Activated T-helper 17 cell treated with anti-CD3 and anti-CD28 coated beads, Interleukin-2, amount 50 U/mL, for 72 hours (primary cell): ENCODE measurements at places on chromosomes 5 and 9.

GRCh38 chr5:149938279-149938678 lies 6.3 kb downstream of the PDE6A start:
- no peak for ATAC-seq

DNA sequence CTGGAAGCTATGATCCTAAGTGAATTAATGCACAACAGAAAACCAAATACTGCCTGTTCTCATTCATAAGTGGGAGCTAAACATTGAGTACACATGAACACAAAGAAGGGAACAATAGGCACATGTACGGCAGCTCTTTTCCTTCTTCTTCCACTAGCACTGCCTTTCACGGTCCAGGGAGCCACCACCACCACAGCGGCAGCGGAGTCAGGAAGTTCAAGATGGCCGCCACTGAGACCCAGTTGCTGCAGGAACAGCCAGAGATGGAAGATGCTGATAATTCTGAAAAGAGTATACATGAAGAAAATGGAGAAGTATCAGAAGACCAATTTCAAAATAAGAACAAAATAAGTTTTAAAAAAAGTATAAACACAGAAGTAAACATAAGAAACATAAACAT lies 39.5 kb upstream of the TNFSF15 start:
- ATAC-seq, result no peak

DNA sequence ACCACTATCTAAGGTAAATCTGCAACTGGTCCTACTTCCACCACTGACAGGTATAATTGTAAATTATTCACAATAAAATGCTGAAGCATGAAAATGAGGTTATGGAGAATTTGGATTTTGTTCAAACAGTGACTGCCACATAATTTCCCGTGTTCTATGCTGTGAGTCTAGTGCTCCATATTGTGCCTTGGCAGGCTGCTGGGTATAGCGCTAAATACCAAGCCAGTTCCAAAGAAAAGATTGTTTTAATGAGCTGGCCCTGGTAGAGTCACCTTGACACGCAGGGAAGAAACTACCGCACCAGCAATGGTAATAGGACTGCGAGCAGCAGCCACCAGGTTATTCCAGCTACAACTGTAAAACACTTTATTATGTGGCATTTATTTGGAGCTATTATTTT lies 30.4 kb downstream of the PSMB7 start:
- ATAC-seq, result no peak

GRCh38 chr5:68803881-68804319 lies 289.9 kb upstream of the SLC30A5 start:
- no peak for ATAC-seq

GRCh38 chr9:69579760-69580581 lies 92.2 kb downstream of the APBA1 start:
- no peak for ATAC-seq

- peak; percentile 89 for ATAC-seq
Measured at GRCh38 chr5:76528547-76529331, 94.5 kb downstream of the F2RL2 start.

- ATAC-seq, result no peak
Measured at GRCh38 chr5:168472329-168472728, 13.9 kb upstream of the RARS1 start.

DNA sequence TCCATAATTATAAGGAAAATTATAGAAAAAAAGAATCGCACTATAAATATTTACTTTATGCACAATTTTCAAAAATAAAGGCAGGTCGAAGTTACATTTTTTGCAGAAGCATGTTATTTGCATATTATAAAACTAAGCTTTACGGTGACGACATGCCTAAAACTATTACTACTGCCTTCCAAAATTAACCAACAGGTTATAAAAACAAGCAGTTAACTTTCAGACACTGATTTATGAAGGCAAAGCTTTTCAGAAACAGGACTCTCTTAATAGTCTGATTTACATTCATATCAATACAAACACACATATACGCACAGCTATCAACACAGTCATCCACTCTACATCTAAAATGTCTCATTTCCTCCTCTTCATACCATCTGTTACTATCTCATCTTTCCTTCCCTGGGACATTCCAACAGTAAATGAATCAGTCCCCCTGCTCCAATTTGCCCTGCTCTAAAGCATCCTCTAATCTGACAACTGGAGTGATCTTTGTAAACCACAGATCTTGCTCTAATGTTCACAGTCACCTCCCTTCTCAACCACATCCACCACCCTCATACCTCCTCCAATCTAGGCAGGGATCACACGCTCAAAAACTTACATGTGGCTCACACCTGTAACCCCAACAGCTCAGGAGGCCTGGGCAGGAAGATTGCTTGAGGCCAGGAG lies 21.6 kb downstream of the FBXW11 start:
- peak; percentile 86 for ATAC-seq

DNA sequence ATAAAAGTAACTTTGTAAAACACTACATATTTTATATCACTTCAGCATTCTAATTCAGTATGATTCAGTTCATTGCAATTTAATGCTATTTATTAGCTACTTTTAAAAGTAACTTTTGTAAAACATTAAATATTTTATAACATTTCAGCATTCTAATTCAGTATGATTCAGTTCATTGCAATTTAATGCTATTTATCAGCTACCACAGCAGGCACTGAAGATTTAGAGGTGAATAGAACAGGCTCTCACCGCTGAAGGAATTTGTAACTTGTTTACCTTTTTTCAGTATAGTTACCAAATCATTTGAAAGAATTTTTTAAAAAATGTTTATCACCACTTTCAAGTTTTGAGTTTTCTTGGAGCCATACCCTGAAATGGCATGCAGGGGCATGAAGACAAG lies 266.4 kb upstream of the DAB2 start:
- no peak for ATAC-seq

GRCh38 chr9:130107234-130107861 lies 53.6 kb downstream of the GPR107 start:
- peak; percentile 95 for ATAC-seq

DNA sequence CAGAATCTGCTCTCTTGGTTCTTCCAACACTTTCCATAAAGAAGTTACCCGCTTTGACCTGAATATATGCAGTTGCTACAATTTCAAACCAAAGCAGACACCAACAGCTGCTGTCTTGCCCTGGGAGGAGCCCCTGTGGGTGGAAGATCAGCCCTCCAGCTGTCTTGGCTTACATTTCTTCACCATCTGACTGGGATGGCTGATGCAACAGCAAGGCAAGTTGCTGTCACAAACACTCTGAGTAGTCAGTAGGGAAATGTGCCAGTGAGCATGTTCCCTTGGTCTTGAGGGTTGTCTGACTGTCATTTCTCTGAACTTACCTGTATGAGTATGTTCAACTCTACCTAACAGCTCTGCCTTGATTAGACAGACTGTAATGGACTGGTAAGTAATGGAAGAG lies 152.9 kb downstream of the SGCD start:
- peak; percentile 45 for ATAC-seq

DNA sequence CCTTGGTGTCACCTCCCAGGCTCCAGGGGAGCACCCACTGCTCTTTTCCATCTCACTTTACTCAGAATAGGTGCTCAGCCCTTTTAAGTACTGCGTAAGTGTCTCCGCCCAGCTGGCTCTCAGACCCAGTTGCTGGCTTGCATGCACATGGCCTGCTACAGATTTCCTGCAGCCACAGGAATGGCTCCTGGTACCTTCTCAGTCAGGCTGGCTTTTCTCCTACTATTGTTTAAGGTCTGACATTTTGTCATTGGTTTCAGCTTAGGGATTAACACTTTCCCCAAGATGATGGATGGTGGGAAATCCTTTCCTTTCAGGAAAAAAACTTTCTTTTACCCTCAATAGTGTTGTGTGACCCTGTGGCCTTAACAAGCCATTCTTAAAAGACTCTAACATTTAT lies 1652.3 kb upstream of the WWC1 start:
- no peak for ATAC-seq

DNA sequence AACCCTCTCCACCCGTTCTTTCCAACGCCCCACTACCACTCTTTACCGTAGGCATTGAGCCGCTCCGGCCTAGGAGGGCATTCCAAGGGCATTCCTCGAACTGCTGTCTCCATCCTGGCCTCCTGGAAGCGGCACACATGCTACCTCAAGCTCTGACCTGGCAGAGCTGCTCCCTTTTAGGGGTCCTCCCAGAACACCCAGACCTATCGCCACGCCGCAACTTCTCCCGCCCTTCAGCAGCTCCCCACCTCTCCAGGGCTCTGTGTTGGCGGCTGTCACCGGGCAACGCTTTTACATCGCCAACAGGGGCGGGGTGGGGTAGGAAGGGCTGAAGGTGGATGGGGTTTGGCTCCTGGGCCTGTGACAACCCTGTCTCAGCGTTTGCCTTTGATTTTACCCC lies 4.6 kb upstream of the MYORG start:
- ATAC-seq, result no peak

DNA sequence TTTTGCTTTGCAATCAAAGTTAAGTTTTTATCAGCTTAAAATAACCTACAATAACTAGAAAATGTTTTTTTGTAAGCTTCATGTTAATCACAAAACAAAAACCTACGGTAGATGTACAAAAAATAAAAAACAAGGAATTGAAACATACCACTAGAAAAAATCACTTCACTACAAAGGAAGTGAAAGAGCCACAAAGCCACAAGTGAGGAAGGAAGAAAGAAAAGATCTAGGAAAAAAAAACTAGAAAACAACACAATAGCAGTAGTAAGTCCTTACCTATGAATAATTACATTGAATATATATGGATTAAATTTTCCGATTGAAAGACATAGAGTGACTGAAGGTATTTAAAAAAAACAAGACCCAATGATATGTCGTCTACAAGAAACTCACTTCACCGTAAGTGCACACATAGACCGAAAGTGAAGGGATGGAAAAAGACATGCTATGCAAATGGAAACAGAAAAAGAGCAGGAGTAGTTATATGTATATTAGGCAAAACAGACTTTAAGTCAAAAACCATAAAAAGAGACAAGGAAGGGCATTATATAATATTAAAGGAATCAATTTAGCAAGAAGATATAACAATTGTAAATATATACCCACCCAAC lies 13.4 kb upstream of the ZDHHC21 start:
- ATAC-seq, result no peak

DNA sequence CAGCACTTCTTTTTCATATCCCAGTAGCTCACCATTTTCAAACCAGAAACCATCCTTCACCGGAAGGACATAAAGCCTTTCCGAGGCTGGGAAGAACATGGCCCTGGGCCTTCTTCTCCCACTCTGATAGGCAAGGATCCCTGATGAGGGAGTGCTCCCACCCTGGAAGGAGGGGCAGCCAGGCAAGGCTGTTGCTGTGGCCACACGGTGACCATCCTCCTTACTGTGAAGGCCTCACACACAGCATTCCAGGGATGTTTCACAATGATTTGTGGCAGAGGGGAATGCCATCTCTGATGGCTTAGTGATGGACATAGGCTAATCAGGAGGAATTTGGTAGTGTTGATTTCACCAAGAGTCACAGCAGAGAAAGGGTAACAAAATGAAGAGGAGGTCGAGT lies 130.7 kb downstream of the ADAMTS12 start:
- no peak for ATAC-seq

GRCh38 chr9:115146581-115147021 lies 28.6 kb upstream of the TNC start:
- no peak for ATAC-seq

DNA sequence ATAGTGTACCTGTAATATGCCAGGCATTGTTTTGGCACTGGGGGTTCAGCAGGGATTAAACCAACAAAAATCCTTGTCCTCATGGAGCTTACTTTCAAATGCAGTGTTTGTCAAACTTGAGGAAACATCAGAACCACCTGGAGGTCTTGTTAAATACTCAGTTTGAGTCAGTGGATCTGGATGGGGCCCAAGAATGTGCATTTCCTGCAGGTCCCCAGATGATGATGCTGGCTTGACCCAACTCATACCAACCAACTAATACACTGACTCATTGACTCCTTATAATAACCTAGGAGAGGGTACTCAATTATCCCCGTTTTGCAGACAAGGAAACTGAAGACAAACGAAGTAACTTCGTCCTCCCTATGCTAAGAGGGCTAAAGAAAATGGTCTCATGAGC lies 11.3 kb downstream of the WWC1 start:
- ATAC-seq, result no peak

- ATAC-seq, result no peak
Measured at GRCh38 chr9:133973111-133973790, 18.9 kb downstream of the VAV2 start.
